NAMALWA (cell line): ENCODE measurements at places on chromosomes 11 and 22.

DNA sequence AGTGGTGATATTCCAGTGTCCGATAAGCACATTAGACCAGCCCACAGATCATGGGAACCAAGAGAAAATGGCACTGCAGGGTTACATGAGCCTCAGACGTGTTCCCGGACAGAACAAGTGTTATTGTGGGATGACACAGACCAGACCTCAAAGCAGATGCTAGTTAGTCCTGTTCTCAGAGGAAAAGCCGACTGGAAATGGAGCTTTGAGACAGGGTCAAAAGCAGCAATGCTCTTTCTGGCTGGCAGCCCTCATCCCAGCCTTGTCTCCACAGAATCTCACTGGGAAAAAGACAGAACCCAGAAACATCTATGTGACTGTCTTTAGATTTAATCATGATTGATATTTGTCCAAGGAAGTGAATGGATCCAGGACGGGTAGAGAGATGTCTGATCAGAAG is 506.8 kb downstream of the INSC start:
- DNase-seq: no peak

GRCh38 chr11:105670811-105671210 is 60.9 kb downstream of the GRIA4 start:
- no peak for DNase-seq

GRCh38 chr22:22109693-22110466 is 127.3 kb upstream of the TOP3B start:
- DNase-seq: no peak

- DNase-seq: no peak
These were observed 4.8 kb downstream of the P4HA3 start for GRCh38 chr11:74306435-74307175.

GRCh38 chr11:85407648-85408047 is 219.5 kb downstream of the DLG2 start:
- DNase-seq: no peak

DNA sequence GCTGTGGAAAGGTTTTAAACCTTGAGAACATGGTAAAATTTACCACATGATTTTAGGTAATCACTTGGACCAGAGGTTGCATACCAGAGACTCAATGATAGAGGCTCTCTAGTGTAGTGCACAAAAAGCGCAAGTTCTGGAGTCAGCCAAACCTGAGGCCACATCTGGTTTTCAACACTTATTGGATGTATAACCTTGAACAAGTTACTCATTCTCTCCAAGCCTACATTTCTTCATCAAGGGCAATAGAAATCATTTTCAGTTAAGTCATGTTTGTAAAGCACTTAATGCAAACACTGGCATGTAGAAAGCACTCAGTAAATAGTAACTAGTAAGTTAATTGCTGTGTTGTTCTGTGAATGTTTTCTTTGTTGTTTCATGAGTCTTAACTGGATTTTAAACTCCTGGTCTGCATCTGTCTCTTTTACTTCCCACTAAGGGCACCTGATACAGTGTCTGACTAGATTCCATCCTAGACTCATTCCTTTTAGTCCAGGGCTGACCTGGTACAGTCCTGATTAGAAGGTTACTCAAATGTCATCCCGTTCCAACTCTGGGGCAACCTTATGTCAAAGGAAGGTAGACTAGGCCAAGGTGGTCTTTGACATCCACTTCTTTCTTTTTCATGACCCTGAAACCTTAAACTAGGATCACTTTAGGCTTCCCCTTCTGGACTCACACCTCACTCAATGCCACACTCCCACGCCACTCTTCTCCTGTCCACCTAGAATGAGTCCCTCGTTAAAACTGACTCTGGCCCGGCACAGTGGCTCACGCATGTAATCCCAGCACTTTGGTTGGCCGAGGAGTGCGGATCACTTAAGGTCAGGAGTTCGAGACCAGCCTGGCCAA is 34.5 kb upstream of the EED start:
- no peak for DNase-seq

GRCh38 chr11:66172146-66172545 is 96.3 kb upstream of the RAB1B start:
- DNase-seq: no peak

- DNase-seq: no peak
These were observed 538.3 kb downstream of the OPCML start for GRCh38 chr11:132993991-132994502.

- DNase-seq: no peak
These were observed 31.5 kb upstream of the CAT start for GRCh38 chr11:34407121-34407813.

- DNase-seq: no peak
These were observed 75.6 kb upstream of the MYOD1 start for GRCh38 chr11:17643506-17644405.

DNA sequence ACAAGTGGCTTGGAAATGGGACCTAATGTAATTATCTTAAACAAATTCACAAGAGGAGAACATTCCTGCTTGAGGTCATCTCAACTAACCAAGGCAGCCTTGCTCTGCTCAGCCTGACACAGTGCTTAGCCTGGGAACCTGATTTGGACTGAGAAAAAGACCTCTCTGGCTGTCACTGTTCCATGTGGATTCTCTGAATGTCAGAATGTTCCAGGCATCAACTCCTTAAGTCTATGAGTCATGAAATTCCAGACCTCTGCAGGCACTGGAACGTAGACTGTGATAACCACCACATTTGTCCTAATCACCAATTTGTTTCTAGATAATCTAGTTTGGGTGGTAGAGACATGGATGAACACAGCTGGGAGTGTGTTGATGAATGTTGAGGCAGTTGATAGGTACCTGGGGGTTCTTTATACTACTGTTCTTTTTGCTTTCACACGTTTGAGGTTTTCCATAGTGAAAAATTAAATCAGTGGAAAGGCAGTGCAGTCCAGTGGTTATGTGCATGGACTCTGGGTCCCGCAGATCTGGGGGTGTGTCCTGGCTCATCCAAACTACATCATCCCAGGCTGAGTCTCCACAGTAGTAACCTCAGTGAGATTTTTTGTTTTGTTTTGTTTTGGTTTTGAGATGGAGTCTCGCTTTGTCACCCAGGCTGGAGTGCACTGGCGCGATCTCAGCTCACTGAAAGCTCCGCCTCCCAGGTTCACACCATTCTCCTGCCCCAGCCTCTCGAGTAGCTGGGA is 269.6 kb downstream of the MN1 start:
- no peak for DNase-seq

DNA sequence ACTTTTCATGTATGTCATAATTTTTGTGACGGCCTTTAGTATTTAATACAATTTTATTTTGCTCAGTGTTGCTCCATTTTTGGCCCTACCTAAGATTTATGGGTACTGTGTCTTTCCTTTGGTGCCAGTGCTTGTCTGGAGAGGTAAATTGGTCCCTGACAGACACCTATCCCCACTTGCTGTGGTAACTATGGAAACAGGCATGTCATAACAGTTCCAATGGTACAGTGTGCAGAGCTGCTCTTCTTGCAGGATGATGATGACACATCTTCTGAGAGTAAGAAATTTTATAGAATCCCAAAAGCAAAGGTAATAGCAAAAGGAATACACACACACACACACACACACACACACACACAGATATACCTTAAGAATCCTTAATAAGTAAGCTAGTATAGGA is 118.5 kb downstream of the ELP4 start:
- DNase-seq: no peak

DNA sequence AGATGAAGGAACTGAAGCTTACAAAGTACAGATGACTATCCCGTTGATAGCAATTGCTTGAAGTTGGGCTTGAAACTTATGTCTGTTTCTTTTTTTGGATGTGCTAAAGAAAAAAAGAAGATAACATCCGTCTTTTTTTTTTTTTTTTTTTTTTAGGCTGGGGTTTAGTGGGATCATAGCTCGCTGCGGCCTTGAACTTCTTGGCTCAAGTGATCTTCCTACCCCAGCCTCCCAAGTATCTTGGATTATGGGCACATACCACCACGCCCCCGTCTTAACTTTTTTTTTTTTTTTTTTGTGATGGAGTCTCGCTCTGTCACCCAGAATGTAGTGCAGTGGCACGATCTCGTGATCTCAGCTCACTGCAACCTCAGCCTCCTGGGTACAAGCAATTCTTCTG is 40.8 kb upstream of the SCN3B start:
- no peak for DNase-seq

- DNase-seq: peak; percentile 42
These were observed at the start of gene AMPD3 for GRCh38 chr11:10454878-10455631. Gene AMPD3, plus strand, starts transcription at chr11:10455264. Its CDS starts 6,256 bp downstream, at chr11:10461520.

- no peak for DNase-seq
These were observed 25.5 kb upstream of the MALAT1 start for GRCh38 chr11:65473278-65473860.
